Stimulated activated CD4-positive, alpha-beta T cell treated with anti-CD3 and anti-CD28 coated beads, Interleukin-1b, Interleukin-23, amount 100 ng/mL, for 1 hour (primary cell): ENCODE measurements at places on chromosomes 5 and 9.
A peak's percentile ranks its signal among the peaks of the same experiment; 100 is the strongest.

DNA sequence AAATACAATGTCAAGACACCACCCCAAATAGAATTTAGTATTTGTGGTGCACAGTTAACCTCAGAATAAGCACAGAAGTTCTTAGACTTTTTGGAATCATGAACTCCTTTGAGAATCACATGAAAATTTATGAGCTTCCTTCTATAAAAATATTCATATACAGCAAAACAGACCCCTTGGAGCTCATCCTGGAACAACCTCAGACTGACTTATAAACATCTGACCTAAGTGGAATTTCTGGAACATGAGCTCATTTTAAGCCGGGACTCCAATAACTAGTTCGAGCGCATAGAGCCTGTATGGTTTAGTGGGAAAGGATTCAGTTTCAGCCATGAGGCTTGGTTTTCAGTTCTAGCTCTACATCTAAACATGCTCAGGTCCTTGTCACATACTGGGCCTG is 192.3 kb downstream of the DEPDC1B start:
- no peak for DNase-seq

DNA sequence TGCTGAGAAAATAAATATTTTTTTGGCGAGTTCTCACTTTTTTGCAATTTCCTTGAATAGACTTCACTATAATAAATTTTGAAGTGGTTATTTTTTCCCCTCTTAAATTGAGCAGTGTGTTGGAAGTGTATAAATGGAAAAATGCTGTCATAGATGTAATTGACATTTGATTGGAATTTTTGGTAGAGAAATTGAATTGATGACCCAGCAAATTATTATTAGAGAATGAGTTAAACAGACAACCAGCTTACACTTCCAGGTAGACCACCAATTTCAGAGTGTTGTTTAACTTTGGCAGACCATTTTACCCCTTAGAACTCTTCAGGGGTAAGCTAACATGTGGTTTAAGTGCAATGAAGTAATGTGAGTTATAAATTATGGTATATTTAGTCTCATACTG is 1.9 kb downstream of the FAF2 start:
- no peak for DNase-seq

- no peak for DNase-seq
Observed at GRCh38 chr5:150384701-150385100, 27.2 kb downstream of the TCOF1 start.

DNA sequence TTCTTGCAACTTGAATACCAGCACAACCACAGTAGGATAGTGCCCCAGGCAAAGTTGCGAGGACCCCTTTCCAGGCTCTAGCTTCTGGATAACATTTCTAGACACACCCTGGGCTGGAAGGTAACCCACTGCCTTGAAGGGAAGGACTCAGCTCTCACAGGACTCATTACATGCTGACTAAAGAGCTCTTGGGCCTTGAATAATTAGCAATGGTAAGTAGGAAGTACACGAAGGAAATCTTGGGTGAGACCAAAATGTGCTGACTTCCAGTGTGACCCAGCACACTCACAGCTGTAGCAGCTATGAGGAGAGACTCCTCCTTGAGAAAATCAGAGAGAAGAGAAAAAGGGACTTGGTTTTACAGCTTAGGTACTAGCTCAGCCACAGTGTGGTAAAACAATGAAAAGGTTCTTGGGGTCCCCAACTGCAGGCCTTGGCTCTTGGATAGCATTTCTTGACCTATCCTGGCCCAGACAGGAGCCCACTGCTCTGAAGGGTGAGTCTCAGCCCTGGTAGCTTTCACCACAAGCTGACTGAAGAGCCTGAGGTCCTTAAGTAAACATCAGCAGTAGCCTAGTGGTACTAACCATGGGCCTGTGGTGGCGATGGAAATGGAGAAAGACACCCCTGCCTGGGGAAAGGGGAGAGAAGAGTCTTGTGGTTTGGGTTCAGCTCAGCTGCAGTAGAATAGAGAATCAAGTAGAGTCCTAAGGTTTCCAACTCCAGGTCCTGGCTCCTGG is 621.7 kb downstream of the SEMA5A start:
- no peak for DNase-seq

DNA sequence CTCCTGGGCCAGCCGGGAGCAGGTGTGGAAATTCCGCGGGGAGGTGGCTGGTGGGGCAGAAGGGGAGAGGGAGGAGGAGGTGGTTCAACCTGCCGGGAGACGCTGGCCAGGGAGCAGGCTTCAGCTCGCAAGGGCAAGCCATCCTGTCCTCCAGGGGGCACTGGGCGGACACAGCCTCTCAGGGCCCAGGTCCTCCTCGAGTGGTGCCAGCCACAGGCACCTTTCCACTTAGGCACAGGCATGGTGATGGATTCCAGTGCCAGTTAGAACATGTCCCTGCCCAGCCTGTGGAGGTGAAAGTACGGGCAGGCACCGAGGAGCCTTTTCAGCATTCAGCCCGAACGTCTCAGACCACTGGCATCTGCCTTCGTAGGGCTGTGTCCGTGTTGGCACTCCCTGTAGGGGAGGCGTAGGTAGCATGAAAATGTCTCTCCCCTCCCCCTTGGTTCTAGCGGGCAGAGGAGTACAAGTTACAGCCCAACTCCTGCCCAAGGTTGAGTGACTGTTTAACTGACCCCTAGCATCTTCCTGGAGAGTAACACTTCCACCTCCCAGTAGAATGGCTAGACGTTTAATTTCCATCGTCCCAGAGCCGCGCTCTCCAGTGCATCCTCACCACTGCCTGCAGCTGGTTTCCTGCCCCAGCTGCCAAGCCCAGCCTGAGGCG is 48.9 kb downstream of the DAB2IP start:
- DNase-seq = no peak

- peak; percentile 36 for DNase-seq
Observed at GRCh38 chr9:97889941-97890887, 32.1 kb downstream of the TRMO start.

GRCh38 chr5:163913548-163913947 is 408.1 kb downstream of the MAT2B start:
- DNase-seq = no peak

DNA sequence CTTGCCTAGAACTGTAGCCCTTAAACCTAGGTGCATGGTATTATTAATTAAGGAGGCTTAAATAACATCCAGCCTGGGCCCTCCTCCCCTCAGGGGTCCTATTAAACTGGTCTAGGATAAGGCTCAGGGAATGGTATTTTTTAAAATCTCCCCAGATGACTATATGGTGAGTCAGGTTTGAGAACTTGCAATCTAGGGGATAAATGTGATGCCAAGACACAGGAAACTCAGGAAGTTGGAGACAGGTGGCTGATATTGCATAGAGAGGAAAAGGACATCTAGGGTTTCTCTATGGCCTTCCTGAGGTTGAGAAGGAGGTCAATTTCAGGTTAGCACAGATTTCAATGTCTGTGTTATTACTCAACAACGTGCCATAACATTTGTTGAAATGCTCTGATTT is 581.0 kb downstream of the TLE1 start:
- DNase-seq = no peak

DNA sequence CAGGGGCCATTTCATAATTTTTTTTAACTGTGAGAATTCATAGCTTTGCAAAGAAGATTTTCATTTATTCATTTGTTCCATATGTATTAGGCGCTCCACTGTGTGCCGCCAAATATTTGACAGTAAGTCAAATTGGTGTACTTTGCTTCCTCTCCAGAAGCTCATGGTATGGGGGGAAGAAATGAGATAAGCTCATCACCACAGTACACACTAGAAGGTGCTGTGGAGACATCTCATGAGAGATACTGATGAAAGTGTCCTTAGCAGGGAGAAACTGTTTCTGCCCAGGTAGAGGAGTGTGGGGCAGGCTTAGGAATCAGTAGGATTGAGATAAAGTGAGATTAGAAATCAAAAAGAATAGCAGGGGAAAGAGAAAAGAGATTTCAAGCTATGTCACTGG is 136.2 kb downstream of the CDH6 start:
- no peak for DNase-seq

DNA sequence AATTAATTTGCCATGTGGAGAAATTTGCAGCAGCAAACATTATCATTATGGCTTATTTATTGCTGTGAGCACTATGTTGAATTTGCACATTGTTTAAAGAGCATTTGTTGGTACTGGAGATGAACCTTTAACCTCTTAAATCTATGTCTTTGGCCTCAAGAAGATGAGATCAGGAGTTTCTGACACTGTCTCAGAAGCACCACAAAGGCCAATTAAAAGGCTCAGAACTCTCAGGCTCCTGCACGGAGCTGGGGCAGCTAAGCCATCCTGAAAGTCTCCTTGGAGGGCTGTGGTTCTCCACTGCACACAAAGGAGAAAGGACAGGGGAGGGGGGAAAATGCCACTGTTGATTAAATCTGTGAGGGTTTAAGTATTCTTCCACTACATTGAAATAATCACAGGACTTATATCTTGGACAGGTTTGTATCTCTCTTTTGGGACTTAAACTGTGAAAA is 33.1 kb downstream of the ZNF366 start:
- no peak for DNase-seq

- no peak for DNase-seq
Observed at GRCh38 chr5:15558240-15558639, 58.3 kb downstream of the FBXL7 start.

DNA sequence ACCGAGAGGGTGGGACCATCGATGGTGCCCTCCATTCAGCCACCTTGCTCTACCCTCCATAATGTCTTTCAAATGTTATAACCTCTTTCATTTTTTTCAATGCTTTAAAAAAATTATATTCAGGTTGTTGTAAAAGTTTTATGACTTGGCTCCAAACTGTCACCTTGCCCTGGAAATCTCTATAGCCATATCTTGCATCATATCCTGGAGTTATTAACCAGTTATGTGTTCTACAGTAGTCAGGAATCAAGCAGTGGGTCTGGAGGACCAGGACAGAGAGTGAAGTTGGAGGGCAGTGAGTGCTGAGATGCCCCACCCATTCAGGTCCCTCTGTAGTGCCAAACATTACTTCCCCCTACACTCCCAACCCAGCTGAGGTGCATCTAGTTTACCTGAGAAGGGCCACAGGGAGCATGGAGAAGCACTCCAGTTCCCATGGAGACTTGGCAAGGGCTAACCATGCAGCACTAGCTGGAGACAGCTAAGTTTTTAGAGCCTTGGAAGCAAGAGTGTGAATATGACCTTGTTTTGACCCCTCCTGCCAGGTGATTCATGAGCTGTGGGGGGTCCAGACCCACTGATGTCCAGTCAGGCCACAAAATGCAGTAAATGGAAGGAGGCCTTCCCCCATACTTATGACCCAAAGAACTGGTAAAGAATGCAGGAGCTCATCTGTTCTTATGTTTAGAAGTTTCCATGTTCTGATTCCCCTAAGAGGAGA is 5.5 kb downstream of the IFNA8 start:
- DNase-seq = no peak

- no peak for DNase-seq
Observed at GRCh38 chr9:126166291-126166690, 160.3 kb upstream of the MVB12B start.

- no peak for DNase-seq
Observed at GRCh38 chr5:67156976-67157583, 39.5 kb downstream of the CD180 start.

- DNase-seq = no peak
Observed at GRCh38 chr9:81855538-81855937, 72.7 kb upstream of the SPATA31D4 start.

GRCh38 chr9:41229408-41230401 is 40.6 kb upstream of the ZNG1F start:
- DNase-seq = no peak

DNA sequence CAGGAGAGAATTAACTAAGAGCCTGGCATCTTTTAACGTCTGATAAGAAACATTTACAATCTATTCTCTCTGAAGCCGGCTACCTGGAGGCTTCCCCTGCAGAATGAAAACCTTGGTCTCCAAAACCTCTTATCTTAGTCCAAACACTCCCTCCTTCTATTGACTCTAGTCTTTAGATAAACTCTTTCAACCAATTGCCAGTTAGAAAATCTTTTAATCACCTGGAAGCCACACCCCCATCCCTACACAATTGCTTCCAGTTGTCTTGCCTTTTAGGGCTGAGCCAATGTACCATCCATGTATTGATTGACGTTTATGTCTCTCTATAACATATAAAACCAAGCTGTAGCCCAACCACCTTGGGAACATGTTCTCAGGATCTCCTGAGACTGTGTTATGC is 1343.1 kb upstream of the C9orf72 start:
- no peak for DNase-seq

DNA sequence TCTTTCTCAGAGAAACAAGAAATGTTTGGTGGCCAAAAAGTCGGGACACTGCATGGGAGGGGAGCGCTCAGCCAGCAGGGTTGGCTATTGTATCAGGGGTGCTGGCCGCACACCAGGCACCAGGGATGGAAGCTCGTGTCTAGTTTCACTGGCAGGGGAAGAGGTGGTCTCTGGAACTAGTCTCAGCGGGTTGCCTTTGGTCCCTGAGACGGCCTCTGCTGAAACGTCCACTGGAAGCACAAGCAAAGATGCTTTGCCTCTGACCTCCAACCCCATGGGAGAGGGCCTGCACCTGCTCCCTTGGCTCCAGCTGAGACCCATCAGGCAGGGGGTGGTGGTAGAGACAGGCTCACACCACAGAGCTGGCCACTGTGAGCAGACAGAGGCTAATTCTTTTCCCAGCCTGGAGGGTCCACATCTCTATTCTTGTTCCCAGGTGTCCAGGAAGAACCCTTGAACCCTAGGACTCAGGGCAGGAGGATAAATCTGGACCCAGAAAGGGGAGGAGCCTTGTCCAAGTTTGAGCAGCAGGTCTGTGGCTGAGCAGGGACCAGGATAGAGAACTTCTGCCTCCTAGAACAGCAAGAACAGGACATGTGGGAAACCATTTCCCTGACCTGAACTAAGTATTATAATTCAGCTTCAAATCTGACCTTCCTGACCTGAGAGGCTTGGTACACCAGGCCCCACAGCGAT is 102.6 kb downstream of the RGS3 start:
- no peak for DNase-seq

GRCh38 chr9:80964914-80965313 is 724.4 kb downstream of the TLE1 start:
- DNase-seq = no peak

- no peak for DNase-seq
Observed at GRCh38 chr9:111728617-111729366, 65.9 kb downstream of the SHOC1 start.

GRCh38 chr9:117707561-117707960 is 3.4 kb downstream of the TLR4 start:
- DNase-seq = no peak

DNA sequence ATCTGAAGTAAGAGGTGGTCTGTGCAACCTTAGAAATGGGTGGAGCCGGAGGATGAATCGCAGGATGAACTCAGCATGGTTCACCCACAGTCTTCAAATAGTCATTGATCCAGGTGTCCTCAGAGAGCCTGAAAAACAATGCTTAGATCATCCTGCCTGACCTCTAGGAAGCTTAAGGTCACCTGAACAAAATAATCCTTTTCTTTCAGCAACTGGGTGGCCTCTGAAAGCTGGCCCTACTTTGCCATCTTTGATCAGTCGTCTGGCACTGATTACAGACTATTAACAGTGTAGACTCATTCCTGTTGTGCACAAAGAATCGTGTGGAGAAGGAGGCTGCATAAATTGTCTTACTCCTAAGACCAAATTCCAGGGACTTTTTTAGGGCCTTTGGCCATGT is 50.7 kb downstream of the PIP5K1B start:
- DNase-seq = no peak
